ENCODE measurements at places on chromosomes 12 and 14. TPM values are rescaled to one million over a fixed set of nuclear protein-coding genes. Genes with fewer than 3 reads are reported as not detected.

Gene TTC9
- 6.1 TPM for polyA plus RNA-seq

Gene NRIP2
- polyA plus RNA-seq: 1.1 TPM

Gene ESRRB
- 0.66 TPM for polyA plus RNA-seq

DNA sequence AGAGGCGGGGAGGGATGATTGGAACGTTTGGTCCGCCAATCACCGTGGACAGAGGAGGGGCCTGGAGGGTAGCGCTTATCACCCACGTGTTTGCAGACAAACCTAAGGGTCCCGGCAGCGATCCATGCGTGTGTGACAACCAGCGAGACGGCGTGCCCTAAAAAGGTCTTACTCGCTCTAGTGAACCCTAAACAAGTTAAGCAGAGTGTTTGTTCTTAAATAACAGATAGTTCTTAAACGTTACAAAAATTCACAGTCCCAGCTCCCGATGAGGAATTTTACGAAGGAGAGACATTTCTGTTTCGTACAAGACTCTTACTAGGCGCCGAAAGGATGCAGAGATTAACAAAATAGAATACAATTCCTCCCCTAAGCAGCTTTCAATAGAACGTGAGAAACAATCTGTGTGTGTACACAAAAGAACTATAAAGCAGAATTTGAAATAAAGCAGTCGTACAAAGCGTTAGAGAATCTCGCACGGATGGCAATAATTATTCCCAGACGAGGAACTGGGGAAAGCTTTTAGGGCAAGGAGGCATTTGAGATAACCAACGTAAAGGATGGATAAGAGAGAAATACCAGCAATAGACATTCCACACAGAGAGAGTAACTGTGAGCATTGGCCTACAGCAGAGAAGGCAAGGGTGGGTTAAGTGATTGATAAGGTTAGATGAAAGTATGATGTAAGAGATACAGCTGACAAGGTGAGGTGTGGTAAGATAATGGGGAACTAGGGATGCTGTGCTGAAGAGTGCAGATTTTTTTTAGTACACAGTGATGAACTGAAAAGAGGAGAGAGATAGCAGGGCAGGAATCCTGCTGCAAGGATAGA, 831 bp upstream of the RPS6KA5 start:
- no peak for DNase-seq

DNA sequence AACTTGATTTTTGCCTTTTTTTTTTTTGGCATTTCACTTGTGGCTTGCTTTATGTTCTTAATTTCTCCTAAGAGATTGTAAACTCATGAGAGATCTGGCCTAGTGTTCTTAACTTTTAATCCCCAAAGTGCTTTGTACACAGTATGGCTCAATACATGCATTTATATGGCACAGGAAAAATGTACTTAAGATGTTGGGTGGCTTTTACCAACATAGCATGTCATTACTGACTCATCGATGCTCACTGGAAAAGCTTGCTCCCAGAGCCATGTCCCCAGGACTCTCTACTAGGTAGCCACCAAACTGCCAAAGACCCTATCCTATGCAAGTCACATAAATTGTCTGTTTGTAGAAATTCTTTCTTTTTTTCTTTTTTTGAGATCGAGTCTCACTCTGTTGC, 13.1 kb upstream of the SMCO3 start:
- no peak for DNase-seq

DNA sequence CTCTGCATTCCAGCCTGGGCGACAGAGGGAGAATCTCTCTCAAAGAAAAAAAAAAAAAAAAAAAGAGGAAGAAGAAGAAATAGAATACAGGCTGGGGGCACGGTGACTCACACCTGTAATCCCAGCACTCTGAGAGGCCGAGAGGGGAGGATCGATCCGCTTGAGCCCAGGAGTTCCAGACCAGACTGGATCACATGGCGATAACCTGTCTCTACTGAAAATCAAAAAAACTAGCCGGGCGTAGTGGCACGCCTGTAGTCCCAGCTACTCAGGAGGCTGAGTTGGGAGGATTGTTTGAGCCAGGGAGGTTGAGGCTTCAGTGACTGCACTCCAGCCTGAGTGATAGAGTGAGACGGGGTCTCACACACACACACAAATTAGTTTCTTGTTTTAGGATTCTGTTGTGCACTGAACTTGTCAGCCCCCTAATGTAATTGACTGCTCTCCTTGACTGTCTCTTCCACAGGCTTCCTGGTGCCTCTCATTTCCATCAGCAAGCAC, 963 bp upstream of the TINF2 start:
- DNase-seq: no peak

GRCh38 chr12:103705927-103706326, 118.9 kb downstream of the STAB2 start:
- no peak for DNase-seq

GRCh38 chr12:28585146-28585545, 394.9 kb downstream of the CCDC91 start:
- no peak for DNase-seq

DNA sequence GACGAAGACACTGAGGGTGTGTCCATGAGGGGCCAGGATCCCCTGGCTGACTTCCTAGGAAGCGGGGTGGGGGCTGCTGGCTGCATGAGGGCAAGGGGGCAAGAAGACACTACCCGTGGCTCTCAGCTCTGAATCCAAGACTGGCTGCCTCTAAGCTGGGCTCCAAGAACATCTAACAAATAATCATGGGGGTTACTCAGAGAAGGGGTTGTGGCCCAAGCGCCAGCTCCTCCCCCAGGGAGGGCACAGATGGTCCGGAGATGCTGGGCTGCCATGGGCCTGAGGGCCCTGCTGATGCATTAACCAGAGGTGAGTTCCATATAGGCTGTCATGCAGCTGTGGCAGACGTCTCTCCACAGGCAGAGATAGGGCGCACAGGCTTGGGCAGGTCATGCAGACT, 14.3 kb downstream of the SYNDIG1L start:
- DNase-seq: no peak

GRCh38 chr14:105123981-105124765, 44.4 kb downstream of the JAG2 start:
- no peak for DNase-seq

DNA sequence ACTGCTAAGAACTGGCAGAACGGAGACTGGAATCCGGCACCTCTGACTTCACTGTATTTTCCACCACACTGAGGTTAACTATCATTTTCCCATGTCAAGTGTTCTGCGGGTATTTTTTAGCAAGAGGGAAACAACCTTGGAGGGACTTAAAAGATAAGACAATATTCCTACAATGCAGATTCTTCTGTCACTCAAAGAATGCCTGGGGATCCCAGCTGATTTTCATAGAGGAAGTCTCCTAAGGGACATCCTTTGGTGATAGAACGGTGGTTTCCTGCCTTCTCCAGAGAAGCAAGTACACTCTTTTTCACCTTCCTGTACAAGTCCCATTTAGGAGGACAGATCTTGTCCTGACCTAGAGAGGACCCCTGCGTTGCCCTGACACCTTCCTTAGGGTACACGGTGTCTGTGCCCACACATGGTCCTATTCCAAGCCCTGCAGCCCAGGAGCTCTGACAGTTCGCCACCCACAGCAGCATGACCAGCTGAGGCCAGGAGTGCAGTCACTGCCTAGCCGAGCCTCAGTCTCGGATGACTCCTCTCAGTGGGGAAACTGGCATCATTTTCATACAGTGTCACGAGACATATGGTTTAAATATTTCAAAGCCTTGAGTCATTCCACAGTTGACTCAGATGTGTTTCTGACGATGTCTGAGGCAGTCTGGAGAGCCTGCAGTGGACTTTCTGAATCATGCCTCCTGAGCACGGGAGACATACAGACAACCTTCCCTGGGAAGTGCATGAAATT, 181.3 kb upstream of the FKBP4 start:
- no peak for DNase-seq

GRCh38 chr12:52351196-52352059, 15.9 kb downstream of the KRT85 start:
- no peak for DNase-seq

DNA sequence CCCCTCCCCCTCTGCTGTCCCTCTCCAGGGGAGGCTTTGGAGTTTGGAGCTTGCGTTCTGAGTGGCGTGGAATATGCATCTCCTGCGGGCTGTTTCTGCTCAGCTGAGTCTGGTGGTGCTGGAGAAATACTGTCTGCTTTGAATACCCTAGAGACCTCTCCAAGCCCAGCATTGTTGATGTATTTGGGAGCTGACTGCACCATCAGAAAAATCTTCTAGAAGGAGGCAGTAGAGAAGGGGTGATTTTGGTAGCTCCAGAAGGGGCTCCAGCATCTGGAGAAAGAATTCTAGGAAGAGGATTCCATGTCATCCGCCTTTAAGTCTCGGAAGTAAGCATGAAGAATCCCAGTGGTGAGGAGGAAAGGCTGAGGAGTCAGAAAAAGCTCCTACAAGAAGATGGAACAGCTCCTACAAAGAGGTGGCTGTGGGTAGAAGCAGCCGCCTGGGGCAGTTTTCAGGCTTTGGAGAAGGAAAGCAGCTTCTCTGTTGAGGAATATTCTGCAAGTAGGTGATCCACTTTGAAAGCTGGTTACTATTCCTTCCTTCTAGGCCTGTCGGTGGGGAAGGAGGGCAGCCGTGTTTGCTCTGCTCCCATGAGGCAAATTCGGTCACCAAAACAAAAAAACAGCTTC, 9.7 kb downstream of the MLXIP start:
- DNase-seq: no peak

DNA sequence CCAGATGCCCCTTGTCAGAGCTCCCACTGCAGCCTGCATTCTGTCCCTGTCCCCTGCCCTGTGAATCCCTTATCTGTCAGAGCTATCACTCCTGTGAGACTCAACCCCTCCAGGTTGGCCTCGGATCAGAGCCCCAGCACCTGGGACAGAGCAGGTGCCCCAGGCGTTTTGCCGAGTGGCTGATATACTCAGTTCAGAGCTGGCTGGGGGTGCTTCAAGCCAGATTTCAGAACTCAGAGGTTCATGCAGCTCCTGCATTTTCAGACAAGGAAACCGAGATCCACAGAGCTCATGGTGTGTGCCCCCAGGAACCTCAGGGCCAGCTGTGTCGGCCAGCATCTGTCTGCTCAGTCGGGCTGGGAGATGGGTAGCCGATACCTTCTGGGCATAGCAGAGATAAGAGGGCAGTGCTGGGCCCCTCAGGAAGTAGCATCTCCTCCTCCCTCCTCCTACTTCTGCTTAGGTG, 228.0 kb upstream of the RTL1 start:
- DNase-seq: no peak

GRCh38 chr12:51915951-51916350, 8.6 kb downstream of the ACVRL1 start:
- DNase-seq: no peak

DNA sequence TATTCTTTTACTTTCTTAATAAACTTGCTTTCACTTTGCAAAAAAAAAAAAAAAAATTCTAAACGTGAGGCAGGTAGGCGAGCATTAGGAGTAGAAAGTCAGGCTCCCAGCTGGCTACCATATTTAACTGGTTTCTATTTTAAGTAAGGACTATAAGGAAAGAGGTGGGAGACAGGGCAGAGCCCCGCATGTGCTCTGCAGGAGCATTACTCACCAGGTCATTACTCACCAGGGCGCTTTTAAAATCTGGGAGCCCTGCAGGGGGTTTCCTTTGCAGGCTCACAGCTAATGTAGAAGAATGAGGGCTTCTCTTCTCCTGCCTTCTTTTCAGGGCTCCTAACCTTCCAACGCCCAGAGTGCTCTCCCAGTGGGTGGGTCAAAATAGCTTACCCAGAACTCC, 14.0 kb upstream of the DPF3 start:
- no peak for DNase-seq

GRCh38 chr12:132285991-132286681, 43.3 kb downstream of the GALNT9 start:
- DNase-seq: no peak

GRCh38 chr12:121454921-121455320, 55.0 kb downstream of the RNF34 start:
- DNase-seq: no peak

GRCh38 chr14:68794851-68795596, 2.2 kb upstream of the ZFP36L1 start:
- DNase-seq: no peak
